ENCODE measurements at places on chromosomes 7 and 10.

DNA sequence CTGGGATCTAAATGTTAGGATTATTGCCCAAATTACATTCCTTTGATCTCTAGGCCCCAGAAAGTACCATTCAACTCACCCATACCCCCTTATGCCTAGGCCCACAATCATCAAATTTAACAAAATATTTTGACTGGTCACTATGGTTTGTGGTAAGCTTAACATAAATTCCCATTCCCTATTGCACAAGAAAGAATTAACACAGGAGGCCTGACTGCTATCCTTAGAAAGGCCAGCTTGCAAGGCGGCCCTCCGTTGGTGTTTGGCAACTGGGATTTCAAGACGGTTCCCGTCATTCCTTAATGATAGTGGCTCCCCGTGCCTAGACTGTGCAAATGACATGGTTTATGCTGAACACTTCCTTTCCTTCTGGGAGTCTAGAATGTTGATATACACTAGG is 29.6 kb downstream of the ARHGAP21 start:
- no peak for DNase-seq

- DNase-seq, result no peak
These were observed 1.0 kb downstream of the CCDC186 start for GRCh38 chr10:114172776-114173602.

DNA sequence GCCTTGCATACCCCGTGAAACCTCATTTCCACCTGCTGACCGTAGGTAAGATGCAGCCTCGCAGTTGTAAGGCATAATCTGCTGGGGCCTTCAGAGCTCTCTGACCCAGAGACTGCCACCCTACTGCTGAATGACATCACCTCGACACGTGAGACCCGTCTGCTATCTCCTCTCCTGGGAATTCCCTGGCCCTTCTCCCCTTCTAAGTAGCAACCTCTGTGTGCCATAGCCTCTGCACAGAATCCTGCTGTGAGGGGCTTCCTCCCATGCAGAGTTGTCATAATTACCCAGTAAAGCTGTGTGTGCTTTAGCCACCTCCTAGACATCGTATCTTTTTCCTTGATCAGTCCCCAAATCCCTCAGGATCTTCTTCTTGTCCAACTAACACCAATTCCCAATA is 106.7 kb downstream of the CACNB2 start:
- DNase-seq, result no peak

DNA sequence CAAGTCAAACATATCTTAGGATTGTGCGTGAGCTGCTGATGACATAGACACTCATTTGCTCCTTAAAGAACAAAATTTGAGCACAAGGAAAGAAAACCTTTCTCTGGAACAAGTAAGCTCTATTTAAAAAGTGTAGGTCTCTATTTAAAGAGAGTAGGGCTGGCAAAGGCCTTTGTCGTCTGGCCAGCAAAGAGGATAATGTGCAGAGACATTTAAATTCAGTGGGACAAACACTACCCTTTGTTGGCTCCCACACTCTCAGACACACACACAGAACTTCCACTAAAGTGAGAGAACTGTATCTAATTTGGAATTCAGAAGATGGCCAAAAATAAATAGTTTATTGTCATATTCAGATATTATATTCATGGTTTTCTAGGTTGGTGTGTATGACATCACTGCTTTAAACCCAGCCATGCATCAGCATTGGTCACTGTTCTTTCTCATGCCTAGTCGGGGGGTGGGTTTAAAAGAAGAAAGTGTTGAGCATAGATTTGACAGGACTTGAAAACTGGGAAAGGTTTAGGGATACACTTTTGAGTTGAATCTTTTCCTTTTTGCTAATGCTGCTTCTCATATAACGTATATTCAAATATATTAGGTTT is 49.5 kb upstream of the HDAC9 start:
- DNase-seq, result no peak

- no peak for DNase-seq
These were observed 17.4 kb downstream of the KPNA7 start for GRCh38 chr7:99190359-99191009.
